ENCODE measurements at places on chromosomes 1 and 21.

DNA sequence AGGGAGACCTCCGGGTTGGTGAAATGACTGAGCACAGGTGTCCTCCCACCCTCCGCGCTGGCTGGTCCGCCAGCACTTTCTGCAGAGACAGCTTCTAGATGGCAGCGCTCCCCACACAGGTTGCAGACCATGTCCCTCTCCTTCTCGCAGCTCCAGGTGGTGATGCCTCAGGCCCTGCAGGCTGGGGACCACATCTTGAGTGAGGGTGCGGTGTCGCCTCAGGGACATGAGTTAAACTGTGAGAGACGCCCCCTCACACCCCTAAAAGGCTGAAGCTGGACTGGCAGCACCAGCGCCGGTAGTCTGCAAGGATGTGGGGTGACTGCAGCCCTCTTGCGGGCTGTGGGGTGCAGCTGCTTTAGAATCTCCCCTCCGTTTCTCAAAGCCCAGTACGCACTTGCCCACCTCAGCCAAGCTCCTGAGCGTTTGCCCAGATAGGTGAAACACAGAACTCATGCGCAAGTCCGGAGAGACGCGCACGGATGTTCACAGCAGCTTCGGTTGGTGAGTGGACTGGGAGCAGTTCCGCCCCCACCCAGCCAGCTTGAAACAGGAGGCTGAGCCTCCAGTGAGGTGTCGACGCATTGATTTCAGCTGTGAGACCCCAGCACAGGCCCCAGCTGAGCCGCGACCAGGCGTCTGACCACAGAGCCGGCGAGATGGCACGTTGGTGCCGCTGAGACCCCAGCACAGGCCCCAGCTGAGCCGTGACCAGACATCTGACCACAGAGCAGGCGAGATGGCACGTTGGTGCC, 28.6 kb downstream of the COL6A1 start:
- DNase-seq = no peak

DNA sequence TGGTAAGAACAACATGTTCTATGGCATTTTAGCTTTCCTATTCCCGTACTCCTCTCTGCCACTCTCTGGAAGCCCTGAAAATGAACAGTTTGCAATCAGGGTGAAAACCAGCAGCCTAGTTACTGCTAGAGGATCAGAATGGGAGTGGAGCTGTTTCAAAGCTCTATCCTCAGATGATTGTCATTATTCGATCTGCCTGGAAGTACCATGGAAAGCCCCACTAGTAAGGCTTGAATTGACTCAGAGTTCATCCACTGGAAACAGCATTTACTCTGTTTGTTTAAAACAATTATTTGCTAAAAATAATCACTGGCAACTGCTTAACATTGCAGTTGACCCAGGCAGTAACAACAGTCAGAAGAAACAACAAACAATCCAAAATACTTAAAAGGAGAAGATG, 91.2 kb downstream of the USH2A start:
- DNase-seq = no peak

GRCh38 chr1:28265577-28265976, 6.3 kb downstream of the SESN2 start:
- no peak for DNase-seq

- no peak for DNase-seq
These were observed 5.8 kb upstream of the EPHA8 start for GRCh38 chr1:22557341-22557950.

GRCh38 chr1:245687636-245688535, 533.1 kb downstream of the KIF26B start:
- no peak for DNase-seq

GRCh38 chr1:116532671-116533428, 38.0 kb downstream of the CD58 start:
- DNase-seq = no peak

GRCh38 chr1:1460540-1461130, 10.9 kb upstream of the ATAD3B start:
- DNase-seq = no peak

DNA sequence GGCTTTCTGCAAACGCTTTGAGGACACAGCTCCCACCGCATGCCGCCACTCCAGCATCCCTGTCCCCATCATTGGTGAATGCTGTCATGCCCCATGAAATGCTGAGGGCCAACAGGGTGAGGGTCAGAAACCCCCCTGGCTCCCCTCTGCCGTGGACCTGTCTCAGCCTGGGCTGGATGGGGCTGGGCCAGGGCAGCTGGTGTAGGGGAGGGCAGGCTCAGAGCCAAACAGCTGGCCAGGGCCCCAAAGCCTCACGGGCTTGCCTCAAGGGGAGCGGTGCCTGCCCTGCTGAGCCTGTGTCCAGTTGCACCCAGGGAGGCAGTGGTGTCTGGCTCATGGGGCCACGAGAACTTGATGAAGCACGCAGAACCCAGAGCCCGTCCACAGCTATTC, 49.7 kb downstream of the S100B start:
- no peak for DNase-seq

DNA sequence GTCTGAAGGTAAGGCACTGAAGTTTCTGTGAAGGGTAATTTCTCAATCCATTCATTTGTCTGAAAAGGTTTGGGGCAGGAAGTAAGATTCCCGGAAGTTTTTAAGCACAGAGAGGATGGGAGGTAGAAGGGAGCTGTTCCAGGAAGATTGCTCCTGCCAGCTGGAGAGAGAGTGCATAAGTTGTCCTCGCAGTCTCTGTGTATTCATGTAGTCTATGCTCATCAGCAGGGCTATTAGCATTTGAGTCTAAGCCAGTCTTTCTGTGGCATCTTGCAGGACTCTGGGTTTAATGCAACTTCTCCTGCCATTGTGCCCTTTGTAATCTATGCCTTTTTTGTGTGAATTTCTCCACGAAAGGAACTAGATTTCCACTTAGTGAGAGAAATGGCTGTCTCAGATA, 140.8 kb upstream of the FGGY start:
- DNase-seq = no peak

GRCh38 chr1:93702111-93702827, 20.6 kb upstream of the BCAR3 start:
- no peak for DNase-seq

- DNase-seq = no peak
These were observed 118.0 kb upstream of the PLPPR4 start for GRCh38 chr1:99146129-99146848.

- no peak for DNase-seq
These were observed 27.3 kb downstream of the CDCP2 start for GRCh38 chr1:54125386-54126070.

Measured in NCI-H1694 (cell line).